Mesothelial cell of epicardium (in vitro differentiated cells): ENCODE measurements at places on chromosomes 2 and 18.

GRCh38 chr18:14075196-14075595 is 57.0 kb downstream of the ZNF519 start:
- no peak for DNase-seq

GRCh38 chr2:88351249-88351601 is 101.3 kb downstream of the FOXI3 start:
- no peak for DNase-seq

DNA sequence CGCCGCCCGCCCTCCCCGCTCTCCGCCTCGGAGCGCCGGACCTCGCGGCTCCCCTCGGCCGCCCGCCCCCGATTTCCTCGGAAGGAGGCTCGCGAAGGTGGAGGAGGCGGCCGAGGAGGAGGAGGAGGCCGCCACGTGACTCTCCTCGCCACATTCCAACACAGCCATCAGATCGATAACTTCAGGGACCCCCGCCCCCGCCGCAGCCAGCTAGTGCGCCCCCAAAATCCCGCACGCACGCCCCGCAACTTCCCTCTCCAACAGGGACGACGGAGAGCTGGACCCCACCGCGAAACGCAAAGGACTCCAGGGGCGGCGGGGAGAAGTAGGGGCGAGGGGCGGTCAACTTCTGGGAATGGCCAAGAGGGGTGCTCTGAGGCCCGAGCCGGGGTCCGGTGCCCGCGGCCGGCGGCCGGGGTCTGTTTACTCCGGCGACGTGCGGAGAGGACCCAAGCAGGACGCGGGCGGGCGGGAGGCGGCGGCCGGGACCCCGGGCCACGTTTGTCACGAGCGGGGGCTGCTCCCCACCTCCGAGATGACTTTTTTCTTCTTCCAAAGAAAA is 2.0 kb downstream of the ZNF521 start:
- peak; percentile 56 for DNase-seq

DNA sequence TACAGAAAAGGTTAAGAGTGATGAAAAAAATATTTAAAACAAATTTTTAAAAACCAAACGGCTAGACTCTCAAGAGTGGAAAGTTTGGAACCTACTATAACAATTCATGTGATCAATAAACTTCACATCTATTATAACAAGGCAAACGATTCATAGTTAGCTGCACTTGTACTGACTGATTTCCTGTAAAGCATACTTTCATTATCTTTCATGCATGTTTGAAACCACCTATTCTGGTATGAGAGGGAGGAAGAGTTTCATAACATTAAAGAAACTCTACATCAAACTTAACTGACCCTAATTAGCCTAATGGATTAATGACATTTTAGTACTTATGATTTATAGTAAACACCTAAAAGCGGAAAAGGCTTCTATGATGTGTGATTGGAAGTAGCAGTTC is 43.7 kb upstream of the VWC2L start:
- DNase-seq, result no peak

DNA sequence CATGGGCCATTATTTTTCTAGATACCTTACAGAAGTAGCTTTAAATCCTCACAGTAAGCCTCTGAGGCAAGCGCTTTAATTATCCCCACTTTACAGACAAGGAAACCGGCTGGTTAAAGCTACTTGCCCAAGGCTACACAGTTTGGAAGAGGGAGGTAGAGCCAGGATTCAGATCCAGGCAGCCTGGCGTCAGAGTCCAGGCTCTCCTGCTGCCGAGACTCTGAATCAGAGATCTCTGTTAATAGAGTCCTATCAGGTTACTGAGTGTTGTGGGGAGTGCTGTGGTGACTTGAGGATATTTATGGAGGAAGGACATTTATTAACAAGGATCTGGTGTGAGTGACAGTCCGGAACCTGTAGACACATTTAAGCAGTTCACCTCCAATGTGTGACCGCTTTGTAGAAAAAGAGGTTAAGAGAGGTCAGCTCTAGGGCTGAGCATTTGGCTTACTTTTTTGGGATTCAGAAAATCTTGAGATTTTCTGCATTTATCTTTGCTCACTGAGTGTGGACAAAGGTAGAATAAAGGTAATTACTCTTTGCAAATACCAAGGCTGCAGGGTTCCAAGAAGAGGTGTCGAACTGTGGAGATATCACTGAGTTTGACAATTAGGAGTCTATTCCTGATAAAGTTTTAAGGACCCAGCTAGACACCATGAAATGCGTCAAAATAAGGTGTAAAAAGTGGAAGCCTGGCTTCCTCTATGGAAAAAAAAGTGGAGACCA is 1.6 kb upstream of the CEP192 start:
- no peak for DNase-seq

- no peak for DNase-seq
Measured at GRCh38 chr2:190646780-190647522, 1.9 kb upstream of the NAB1 start.

GRCh38 chr2:201574766-201575165 is 68.5 kb downstream of the TMEM237 start:
- DNase-seq, result no peak

- no peak for DNase-seq
Measured at GRCh38 chr18:9520666-9521065, 45.4 kb downstream of the RALBP1 start.

- no peak for DNase-seq
Measured at GRCh38 chr2:223048519-223048918, 3.5 kb upstream of the KCNE4 start.

GRCh38 chr2:233689031-233689430 is 3.7 kb upstream of the UGT1A6 start:
- DNase-seq, result no peak

DNA sequence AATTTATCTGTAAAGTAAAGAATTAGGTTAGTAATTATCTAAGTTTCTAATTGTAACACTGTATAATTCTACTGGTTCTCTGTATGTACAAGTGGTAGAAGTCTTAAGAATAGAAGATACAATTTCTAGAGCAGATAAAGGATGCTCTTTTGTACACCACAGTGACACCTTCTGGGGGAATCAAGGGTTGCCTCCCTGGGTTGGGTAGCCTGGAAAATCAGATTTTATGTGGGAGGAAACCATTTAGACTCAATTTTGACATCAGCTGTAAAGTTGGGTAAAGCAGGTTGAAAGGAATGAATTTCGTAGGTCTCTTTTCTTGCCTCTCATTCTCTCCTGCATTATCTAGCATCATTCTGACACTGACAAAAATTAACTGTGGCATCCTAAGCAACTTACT is 354.8 kb downstream of the DCC start:
- DNase-seq, result no peak

DNA sequence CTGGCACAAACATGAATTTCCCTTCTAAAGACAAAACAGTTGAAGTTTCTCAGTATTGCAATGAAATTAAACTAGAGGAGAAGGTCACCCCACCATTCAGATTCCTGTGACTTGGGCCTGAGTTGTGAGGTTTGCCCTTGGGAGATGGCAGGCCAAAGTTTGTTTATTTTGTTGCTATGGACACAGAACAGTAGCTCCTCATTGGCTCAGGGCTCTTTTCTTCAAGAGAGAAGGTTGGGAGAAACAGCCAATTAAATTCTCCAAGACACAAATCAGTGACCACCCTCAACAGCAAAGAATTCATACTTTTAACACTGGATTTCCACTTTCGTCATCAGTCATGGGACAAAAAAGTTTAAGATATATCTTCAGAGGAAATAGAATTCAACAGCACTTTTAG is at the start of gene FLACC1:
Gene FLACC1 (minus strand): TSS at position 125 of the 400 bp plus-strand sequence. CDS start 5,941 bp downstream, outside the sequence.
- DNase-seq, result no peak

GRCh38 chr2:75574106-75574505 is 13.4 kb upstream of the EVA1A start:
- DNase-seq, result no peak

- DNase-seq, result no peak
Measured at GRCh38 chr18:56541793-56542192, 96.6 kb downstream of the TXNL1 start.

GRCh38 chr2:236745420-236746210 is 176.0 kb downstream of the ACKR3 start:
- DNase-seq, result no peak

GRCh38 chr18:37447962-37448888 is 117.4 kb downstream of the CELF4 start:
- DNase-seq, result no peak

- no peak for DNase-seq
Measured at GRCh38 chr2:227761740-227762476, 16.2 kb downstream of the SCYGR8 start.

- no peak for DNase-seq
Measured at GRCh38 chr2:166725927-166726924, 162.1 kb upstream of the XIRP2 start.

DNA sequence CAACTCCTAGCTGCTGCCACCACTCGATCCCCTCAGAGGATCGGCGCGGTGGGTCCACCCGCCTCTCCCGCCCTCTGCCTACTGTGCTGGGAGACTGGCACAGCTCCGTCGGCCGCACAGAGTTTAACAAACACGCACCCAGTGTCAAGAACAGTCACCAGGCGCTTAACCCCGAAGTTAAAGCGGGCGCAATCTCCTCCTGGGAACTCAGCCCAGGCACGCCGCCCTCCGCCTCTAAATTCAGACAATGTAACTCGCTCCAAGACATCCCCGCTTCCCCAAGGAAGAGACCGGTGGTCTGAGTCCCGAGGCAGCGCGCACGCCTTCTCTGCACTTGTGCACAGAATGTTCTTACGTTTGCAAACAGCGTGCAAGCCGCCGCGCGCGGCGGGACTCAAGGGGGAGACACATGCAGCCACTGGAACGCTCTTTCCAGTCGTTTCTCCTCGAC is 533 bp downstream of the CXCR4 start:
- peak; percentile 49 for DNase-seq

GRCh38 chr2:5748946-5749345 is 56.8 kb downstream of the SOX11 start:
- no peak for DNase-seq

- DNase-seq, result no peak
Measured at GRCh38 chr2:83536556-83536955, 922.5 kb downstream of the SUCLG1 start.

DNA sequence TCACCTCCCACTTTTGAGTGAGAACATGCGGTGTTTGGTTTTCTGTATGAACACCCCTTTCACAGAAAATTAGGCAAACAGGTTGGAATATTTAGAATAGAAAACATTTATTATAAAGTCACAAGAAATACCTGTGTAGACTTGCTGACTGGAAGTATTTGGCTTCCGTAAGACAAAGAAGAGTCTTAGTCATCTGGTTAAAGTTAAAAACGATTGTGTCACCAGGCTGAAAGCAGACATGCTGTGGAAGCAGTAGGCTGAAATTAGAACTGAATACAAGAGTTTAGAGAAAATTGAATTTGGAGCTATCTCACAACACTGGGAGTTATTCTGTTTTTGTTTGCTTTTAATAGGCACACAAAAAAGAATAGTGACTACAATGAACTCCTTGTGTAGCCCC is 16.2 kb upstream of the CLASP1 start:
- DNase-seq, result no peak

DNA sequence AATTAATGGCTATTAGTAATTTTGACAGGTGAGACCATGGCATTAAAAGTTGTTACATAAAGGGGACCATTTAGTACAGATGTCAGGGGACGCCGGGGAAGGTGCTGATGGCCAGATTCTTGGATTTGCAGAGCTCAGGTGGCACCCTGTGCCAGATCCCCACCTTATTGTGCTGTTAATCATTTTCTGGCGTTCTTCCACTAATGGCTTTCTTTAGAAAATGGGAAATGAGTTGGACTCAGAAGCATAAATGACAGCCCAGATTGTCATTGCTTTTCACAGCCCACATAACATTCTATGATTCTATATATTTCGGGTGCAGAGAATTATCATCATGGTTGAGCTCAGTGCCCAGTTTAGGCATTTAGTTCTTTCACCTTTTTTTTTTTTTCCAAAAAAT is 257.2 kb upstream of the TCF4 start:
- no peak for DNase-seq

DNA sequence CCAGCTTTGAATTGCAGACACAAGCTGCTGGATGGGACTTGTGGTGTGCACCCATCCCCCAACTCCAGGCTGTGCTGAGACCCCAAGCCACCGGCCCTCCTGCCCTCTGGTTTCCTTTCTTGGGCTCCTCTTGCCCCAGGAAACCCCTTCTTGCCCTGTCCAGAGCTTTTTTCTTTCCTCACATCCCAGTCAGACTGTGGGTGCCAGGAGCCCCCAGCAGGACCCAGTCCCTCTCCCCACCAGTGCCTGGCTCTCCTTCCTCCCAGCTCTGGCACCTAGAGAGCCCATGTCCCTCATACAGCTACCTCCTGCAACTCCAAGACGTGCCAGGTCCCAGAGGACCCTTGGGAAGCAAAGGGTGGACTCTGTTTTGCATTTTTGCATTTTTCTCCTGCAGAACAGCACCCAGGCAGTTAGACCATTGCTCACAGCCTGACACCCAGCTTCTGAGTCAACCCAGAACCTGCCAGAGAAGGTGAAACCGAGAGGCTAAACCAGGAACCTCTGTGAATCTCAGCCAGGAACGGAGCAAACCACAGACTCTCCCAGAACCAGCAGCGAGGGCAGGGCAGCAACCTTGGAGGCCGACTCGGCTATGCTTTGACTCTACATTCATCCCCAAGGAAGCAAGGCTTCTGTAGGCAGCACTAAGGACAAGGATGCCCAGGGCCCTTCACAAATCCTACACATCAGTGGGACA is 221.1 kb downstream of the ANAPC1 start:
- no peak for DNase-seq
